ENCODE measurements at places on chromosomes 3 and 15. TPM values are rescaled to one million over a fixed set of nuclear protein-coding genes. Genes with fewer than 3 reads are reported as not detected.

DNA sequence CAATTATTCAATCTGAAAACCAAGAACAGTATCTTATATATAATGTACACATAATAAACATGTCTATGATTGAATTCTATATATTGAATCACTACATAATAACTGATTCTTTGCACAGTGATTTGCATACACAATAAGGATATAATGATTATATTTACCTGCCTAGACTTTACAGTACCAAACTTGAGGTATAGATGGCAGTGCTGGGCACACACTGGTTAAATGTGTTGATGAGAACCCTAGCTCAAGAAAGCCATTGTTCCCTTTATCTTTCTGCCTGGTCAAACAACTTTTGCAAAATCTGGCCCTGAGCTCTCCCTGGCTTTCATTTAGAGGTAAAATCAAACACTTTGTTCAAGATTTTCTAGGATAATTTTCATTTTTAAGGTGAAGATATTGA lies 697.7 kb downstream of the TUSC7 start:
- peak; percentile 7 for DNase-seq

DNA sequence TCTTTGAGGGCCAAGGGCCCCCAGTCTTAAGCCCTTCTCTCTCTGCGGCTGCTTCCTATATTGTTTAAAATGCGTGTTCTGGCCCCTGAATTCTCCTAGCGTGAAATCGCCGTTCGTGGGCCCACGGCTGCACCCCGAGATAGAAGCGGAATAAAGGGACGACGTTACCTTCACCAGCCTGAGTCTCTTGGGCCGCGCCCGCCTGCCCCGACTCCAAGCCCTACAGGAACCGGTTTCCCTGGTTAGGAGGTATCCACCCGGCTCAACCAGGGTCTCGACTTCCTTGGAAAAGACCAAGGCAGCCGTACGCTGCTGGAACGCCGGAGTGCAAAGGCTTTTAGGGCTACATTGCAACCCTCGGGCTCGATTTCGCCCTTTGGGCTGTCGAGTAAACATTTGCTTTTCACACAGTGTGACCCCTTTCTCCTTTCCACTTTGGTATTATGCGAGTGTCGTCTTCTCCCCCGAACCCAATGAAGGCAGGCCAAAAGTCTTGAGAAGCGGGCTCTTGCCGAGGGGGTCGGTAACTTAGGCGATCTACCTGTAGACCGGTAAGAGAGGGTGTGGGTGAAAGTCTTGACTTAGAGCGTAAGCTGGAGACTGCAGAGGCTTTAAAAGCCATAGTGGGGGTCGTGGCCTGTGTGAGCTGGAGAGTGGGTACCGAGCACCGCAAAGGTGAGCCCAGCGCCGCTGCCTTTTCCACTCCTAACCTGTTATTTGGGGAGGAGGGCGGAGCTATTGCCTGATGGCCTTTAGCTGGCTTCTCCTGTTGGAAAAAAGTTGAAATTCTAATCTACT lies 2.0 kb downstream of the TRIM71 start:
- DNase-seq: peak; percentile 58

- peak; percentile 83 for DNase-seq
Observed at GRCh38 chr3:37779289-37780152, 82.2 kb upstream of the CTDSPL start.

GRCh38 chr3:18670759-18671158 lies 245.6 kb upstream of the SATB1 start:
- no peak for DNase-seq

DNA sequence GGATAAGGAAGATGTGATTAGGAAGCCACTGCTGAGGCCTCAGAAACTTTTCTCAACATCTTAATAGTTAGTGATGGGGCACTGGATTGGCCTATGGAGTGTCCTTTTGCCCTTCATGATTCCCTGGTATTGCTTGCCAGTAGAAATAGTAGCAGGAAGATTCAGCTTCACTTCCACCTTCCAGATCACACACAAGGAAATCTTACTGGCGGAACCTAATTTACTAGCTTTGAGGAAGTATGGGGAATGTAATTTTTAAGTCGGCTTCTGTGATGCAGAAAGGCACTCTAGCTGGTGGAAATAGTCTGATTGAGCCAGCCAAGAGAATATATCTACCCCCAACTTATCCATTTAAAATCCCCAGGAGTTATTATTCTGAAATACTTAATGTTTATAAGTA lies 46.5 kb downstream of the LPP start:
- no peak for DNase-seq

FOXB1 gene
- 32.7 TPM for total RNA-seq

POPDC2 gene
- total RNA-seq: 0.59 TPM

IGSF10 gene
- total RNA-seq: 0.21 TPM

BHLHE40 gene
- total RNA-seq: 6.7 TPM

DISP2 gene
- 0.04 TPM for total RNA-seq

DUOXA2 gene
- not detected for total RNA-seq
